ENCODE measurements at places on chromosomes 4 and X. TPM values are rescaled to one million over a fixed set of nuclear protein-coding genes. Genes with fewer than 3 reads are reported as not detected.

The SHROOM3 gene
- polyA plus RNA-seq = 27.8 TPM

The CT45A1 gene
- polyA plus RNA-seq = not detected

The AREG gene
- polyA plus RNA-seq = 4.6 TPM

The MAB21L2 gene
- polyA plus RNA-seq = 24.5 TPM

The EFHC2 gene
- 2.2 TPM for polyA plus RNA-seq

DNA sequence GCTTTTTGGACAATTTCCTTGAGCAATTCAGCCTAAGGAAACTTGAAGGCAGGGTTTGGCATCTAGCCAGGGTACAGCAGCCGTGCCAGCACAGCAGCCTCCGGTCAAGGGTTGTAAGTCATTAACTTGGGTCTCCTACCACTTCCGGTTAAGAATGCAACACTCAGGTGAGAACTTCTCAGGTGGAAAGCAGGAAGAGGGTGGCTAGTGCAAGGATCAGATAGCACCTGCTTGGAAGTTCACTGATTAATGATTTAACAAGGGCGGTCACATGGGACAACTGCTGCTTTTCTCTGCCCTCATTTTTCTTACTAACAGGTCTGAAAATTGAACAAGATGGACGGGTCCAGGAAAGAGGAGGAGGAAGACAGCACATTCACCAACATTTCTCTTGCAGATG is 30.1 kb upstream of the SCOC start:
- peak; percentile 99 for DNase-seq

- no peak for DNase-seq
Observed at GRCh38 chrX:30278365-30278764, 30.8 kb downstream of the NR0B1 start.

DNA sequence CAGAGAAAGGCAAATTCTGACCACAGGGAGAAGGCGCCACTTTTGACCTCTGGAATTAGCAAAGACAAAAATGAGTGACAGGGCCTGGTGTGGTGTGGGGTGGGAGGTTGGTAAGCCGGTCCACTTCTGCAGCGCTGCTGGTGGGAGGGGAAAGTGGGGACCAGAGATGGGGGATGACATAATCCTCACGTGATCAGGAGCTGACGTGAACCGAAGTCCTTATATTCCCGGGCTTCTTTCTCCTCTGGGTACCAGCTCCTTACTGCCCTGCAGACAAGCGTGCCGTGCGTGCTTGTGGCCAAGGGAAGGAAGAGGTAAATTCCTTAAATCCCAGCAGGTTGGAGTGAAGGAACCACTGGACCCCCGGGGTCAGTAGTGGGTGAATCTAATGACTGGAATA is at the start of gene TCEAL7:
TSS of gene TCEAL7 (plus strand) at position 249 of the 400 bp plus-strand sequence. CDS start 1,165 bp downstream, outside the sequence.
- DNase-seq = peak; percentile 26

DNA sequence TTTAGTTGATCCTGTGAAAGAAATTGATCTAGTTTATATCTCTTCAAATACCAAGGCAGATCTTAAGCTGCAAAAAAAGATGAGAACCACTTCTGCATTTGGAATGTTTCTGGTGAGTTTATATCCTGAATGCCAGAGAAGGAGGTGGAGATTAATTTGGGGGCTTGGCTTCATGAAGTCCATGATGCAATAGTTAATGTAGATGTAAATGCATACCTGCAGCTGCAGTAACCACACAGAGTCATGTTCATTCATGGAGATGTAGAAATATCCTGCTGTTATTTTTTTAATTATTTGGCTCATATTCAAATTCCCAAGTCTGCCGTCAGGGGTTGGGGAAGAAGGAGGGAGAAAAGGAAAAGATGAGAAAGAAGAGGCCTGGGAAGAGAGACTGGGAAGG is at the start of gene SULT1E1:
TSS of gene SULT1E1 (minus strand) at position 94 of the 400 bp plus-strand sequence. CDS start 2,501 bp downstream, outside the sequence.
- peak; percentile 62 for DNase-seq

DNA sequence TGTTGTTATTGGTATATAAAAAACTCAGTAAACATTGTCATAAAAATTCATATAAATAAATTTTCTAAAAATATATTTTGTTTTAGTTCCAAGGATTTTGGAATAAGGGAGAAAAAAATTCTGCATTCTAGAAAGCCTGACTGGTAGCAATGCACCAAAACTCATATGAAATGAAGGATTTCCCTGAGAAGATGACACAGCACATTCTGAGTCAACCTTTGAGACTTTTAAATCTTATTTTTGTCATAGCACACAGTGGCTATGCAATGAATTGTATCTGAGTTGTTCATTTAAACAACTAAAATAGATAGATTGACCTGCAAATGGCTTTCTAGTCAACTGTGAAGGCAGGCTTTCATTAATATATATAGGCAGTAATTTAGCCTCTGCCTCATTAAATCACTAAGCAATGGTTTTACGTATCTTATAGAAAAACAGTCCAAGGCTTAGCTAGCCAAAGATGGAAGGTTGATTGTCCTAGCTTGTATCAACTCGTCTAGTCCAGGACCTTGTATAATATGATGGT is 239.1 kb upstream of the NEIL3 start:
- no peak for DNase-seq

DNA sequence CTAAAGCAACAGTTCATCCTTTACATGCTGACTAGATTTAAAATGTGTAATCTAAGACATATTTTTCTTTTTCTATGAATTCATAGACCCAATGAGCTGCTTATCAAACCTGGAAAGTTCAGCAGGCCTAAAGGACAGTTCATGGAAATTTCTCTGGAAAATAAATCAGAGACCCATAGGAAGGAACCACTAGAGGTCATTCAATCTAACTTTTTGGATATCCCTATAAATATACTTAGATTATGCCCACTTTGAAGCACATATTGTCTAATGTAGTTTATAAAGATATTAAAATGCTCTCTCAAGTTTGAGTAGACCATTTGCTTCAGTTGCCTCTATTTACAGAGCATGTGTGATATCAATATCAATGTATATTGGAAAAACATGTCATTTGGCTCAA is 473.0 kb downstream of the FAT4 start:
- DNase-seq = no peak

DNA sequence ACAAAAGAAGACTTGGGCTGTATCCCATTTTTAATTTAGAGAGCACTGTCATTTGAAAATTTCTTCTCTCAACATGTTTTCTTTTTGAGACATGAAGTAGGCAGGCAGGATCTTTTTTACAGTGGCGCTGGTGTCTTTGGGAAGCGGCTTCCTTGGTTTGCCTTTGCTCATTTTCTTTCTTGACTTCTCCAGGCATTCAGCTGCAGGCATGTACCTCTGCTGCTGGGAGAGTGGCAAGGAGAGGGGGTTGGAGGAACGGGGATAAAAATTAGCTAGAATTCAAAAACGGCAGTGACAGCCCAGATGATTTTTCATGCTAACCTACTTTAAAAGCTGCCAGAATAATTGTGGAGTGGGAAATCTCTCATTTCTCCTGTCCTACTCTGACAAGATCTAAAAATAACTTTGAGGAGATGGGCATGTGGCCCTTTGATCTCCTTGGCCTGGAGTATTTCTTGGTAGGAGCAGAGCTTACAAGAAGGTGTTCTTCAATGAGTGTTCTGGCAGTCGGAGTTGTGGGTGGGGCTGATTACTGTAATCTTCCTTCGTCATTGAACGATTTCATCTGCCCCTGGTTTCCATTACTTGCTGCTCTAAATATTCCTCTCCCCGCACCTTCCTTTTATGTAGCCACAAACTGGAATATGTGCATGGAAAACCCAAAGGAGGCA is 54.8 kb downstream of the TBL1X start:
- DNase-seq = no peak

DNA sequence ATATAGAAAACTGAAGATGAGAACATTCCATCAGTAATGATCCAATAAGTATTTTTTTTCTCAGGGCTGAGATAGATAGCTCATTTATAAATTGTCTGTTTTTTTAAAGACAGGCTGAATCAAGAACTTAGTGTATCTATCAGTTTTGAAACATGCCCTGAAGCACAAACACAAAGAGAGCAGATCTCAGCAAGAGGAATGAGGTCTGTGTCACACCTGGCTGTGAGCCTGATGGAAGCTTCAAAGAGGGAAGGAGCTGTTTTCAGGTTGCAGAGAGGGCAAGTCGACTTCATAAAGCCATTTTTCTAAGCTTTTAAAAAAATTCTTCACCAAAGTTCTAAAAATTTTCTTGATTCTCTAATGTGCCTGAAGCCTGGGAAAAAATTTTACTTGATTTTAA is 434.9 kb downstream of the PDGFC start:
- DNase-seq = no peak

DNA sequence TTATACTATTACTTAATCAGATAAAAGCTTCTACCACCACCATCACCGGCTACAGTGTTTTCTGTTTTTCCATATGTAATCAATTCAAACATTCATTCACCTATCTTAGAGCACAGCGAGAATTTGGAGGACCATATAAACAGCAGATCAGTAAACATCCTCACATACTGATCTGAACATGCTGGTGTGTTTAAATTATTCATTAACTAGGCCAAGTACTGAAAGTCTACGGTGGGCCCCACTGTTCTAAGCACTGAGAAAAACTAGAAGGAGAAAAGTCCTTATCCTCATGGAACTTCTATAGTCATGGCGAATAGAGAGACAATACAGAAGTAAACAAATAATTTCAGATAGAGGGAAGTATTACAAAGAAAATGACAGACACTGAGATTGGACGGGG is 176.6 kb downstream of the NR3C2 start:
- DNase-seq = no peak

DNA sequence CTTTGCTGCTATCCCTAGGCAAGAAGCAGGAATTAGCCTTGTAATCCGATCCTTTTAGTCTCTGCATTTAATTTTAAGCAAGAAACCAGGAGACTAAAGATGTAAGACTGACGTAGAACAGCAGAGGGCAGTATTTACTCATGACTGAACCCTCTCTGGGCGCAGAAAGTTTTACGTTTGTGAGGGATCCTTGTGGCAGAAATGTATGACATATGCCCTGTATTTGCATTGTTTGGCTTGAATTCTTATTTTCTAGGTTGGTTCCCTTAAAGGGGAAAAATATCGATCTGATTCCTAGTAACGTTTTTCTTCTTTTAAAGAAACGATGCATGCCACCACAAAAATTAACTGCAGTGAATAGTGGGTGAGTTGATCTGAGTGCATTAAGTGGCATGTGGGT is 1.3 kb upstream of the FAT4 start:
- DNase-seq = peak; percentile 64

GRCh38 chrX:111914398-111915090 is 38.6 kb downstream of the TRPC5OS start:
- peak; percentile 6 for DNase-seq

- no peak for DNase-seq
Observed at GRCh38 chrX:72176981-72177380, 4.6 kb upstream of the PIN4 start.

- DNase-seq = no peak
Observed at GRCh38 chrX:95044331-95044730, 1370.3 kb downstream of the FAM133A start.

DNA sequence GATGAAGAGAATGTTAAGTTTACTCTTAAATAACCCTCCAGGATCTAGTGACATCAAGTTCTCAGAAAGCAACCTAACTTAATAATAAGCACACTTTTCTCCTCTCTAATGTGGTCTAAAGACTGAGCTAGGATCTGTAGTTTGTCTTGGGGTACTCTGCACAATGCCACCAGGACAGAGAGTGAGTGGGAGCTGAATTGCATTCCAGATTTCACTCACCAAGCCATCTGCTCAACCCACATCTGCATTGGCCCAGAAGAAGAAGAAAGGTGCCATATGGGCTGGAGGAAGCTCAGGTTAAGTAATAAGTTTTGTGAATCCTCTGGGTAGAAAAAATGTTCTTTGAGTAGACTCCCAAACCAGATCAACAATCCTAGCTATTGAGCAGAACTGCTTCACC is 384.6 kb downstream of the PPP3CA start:
- no peak for DNase-seq

- DNase-seq = peak; percentile 72
Observed at GRCh38 chr4:139014371-139015268, 961 bp upstream of the NOCT start.

DNA sequence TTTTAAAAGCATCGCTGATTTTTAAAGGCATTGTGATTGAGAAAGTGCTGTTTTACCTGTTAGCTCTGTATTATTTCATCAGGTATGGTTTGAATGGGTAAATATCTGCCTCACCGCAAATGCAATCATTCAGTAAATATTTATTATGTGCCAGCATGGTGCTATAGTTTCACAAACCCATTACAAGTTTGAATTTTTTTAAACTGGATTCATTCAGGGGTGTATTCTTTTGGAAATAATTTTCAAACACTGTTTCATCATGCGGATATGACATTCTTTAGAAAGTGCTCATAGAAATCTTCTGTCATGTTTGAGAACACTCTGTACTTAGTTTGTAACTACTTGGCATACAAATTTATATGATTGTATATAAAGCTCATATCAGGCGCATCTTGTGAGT is 37.2 kb downstream of the LIMCH1 start:
- no peak for DNase-seq

GRCh38 chr4:25811374-25811690 is 51.5 kb downstream of the SEL1L3 start:
- no peak for DNase-seq

- peak; percentile 10 for DNase-seq
Observed at GRCh38 chr4:120977435-120977997, 55.0 kb upstream of the PRDM5 start.

DNA sequence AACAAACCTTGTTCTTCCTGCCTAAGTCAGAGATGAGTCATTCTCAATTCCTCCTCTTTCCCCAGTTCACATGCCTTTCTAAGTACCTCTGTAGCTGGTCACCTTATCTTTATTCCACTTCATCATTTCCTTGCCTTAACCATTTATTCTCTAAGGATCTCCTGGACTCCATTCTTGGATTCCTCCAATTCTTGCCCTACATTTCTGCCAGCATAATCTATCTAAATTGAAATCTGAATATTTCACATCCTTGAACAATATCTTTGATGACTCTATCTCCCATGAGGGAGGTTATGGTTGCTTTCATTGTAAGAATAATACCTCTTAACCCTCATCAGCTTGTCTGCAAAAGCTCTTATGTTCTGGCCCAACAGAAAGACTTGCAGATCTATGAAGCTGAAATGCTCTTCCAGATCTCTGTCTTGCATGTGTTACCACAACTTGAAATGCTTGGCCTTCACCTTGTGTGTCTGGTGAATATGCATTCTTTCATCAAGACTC is 28.6 kb upstream of the PDE5A start:
- no peak for DNase-seq

- no peak for DNase-seq
Observed at GRCh38 chr4:166012129-166013030, 139.3 kb downstream of the TLL1 start.

DNA sequence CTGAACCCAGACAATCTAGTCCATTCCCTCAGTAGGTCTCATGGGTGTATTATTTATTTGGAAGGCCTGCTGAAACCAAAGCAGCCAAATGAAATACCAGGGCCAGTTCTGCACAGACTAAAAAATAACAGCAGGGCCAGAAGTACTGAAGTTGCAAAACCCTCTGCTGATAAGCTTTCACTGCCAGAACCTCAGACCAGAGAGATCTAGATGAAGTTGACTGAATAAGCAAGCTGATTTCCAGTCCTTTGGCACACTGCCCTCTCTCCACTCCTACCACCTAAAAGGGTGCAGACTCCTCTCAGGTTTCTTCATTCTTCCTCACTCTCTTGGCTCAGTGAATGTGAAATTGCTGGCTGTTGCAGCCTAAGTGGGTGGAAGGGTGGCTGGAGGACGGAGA is 276.7 kb upstream of the KLF3 start:
- peak; percentile 71 for DNase-seq
